ENCODE measurements at places on chromosomes 7 and 10.

- DNase-seq = no peak
Observed at GRCh38 chr10:117646718-117647117, 104.2 kb downstream of the EMX2 start.

DNA sequence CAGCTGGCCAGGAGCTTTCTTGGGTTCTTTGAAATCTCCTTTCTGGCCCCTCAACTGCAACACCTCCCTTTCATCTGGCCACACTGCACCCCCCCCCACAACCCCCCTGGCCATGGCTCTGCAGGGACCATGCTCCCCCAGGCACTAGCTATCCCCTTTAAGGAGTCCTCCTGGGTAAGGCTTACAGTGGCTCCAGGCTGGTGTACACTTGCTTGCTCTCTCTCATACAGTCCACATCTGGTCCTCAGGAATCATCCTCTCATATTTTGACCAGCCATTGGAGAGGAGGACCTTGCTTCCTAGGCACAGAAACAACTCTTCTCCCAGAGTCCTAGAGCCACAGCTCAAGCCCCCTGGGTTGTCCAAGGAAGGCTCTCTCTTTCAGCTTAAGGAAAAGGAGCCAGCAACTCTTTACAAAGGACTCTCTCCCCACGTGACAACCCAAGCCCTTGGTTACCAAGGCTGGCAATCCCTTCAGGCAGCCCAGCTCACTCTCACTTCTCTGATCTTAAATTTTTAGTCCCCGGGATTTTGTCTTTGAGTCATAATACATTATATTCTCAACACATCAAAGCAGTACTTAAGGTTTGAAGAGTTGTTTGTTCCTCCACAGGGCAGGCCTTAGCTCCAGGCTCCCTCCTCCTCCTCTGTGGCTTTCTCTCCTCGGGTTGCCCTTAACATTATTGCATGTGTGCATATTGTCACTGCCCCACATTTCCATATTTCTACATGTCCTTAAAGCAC, 9.9 kb downstream of the GARIN1A start:
- no peak for DNase-seq

- DNase-seq = no peak
Observed at GRCh38 chr7:135862586-135863340, 114.2 kb upstream of the FAM180A start.

- no peak for DNase-seq
Observed at GRCh38 chr10:113412161-113412560, 140.7 kb upstream of the HABP2 start.

GRCh38 chr10:34018129-34018528, 683.7 kb upstream of the NRP1 start:
- no peak for DNase-seq

- DNase-seq = no peak
Observed at GRCh38 chr7:129103561-129104324, 40.8 kb upstream of the TSPAN33 start.
